NCI-H187 treated with DMSO at 0.1 percent for 48 hours (cell line): ENCODE measurements at places on chromosomes 7 and 10.

DNA sequence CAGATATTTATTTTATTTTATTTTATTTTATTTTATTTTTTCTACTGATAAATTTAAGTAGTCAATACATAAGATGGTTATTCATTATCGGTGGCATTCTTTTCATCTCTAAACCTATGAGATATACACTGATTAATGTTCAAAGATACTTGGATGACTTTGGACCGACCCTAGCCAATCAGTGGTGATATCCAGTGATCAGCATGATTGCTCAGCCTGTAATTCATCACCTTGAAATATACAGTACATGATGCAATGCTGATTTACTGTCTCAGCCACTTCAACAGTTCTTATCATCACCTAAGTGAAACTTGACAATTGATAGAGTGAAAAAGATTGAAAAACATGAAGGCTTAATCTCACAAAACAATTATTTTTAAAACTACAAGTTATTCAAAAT is 1651.0 kb downstream of the REEP3 start:
- no peak for DNase-seq

- DNase-seq = no peak
These were observed 14.3 kb upstream of the MALSU1 start for GRCh38 chr7:23284871-23285270.

- no peak for DNase-seq
These were observed 6.3 kb downstream of the CALN1 start for GRCh38 chr7:72405871-72406270.

DNA sequence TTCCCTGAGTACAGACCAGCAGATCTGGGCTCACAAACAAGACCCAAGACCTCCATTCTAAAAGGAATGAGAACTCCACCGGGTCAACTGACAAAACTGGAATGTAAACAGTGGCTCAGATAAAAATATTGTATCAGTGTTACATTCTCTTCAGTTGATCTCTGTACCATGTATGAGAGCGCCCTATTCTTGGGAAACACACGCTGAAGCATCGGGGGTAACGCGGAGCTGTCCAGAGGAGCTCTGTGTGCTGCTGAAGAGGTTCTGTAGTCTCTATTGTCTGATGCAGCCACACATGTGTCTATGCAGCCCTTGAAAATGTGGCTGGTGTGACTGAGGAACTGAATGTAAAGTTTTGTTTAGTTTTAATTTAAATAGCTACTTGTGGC is 39.7 kb downstream of the HIPK2 start:
- DNase-seq = no peak

DNA sequence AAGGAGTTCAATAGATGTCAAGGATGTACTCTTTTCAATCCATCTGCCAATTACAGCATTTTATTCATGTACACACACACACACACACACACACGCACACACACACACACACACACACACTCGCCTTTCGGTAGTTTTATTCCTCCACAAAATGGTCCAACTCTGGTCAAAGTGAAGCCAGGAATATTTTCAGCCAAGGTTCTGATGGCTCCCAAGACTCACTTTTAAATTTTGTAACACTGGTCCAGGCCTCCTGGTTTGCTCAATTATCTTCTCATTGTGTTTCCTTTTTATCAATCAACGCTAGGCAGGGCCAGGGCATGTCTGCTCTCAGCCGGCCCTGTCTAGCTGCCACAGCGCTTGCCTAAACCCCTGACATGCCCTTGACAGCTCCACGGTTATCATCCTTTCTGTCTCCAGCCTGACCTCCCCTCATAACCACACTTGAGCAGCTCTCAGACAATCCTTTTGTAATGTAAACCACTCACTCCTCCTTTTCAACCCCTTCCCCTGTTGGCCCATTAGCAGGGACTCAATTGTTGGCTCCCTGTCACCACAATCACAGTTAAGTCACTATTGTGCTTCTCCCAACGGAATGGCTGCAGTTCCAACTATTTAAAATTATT is 115.1 kb downstream of the ICA1 start:
- DNase-seq = peak; percentile 92

- no peak for DNase-seq
These were observed 401.5 kb upstream of the MKI67 start for GRCh38 chr10:128527711-128528110.

GRCh38 chr7:21850531-21851285 is 95.0 kb downstream of the CDCA7L start:
- no peak for DNase-seq

- DNase-seq = no peak
These were observed 265.1 kb downstream of the HTR7 start for GRCh38 chr10:90592638-90593302.

- DNase-seq = no peak
These were observed 754.6 kb downstream of the REEP3 start for GRCh38 chr10:64275774-64276173.
